Cerebellar nuclear complex (tissue), 1 donor: ENCODE measurements at places on chromosomes 16 and 17.

DNA sequence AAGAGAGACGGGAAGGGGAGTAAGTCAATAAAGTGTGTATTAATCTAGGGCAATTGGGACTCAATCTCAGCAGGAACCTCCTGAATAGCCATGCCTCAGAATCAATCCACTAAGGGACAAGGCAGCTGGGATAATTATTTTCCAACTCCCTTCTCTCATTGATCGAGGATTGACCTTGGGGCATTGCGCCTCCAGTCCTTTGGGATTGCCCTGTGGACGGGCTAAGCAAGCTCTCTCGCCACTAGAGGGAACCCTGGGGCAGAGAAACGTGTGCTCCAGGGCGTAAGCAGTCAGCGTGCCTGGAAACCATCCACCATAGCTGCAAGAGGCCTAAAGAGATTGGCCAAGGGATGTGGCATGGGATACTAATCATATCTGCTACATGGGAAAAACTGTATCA lies 53.9 kb upstream of the ERCC4 start:
- DNase-seq = no peak

- DNase-seq = no peak
These were observed 15.6 kb downstream of the TLE7 start for GRCh38 chr16:71426069-71426879.

DNA sequence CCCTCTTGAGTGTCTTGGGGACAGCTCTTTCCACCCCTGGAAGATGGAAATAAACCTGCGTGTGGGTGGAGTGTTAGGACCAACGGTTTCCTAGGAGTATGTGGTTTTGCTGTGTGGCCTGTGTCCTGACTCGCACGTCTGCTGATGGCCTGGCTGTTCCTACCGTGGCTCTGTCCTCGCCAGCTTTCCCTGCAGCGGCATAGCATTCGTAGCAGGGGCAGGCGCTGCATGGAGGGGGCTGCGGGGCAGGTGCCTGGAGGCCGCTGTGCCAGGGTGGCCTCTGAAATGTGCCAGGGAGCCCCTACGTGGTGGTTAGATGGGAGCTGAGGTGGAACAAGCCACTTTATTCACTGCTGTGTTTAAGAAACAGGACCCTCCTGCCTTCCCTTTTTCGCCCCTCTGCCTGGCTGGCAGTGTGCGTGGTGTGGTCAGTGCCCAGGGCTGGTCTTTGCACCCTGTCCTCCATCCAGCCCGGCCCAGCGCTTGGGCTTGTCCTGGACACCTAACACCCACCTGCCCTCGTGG lies 10.6 kb downstream of the SLC16A3 start:
- DNase-seq = no peak

DNA sequence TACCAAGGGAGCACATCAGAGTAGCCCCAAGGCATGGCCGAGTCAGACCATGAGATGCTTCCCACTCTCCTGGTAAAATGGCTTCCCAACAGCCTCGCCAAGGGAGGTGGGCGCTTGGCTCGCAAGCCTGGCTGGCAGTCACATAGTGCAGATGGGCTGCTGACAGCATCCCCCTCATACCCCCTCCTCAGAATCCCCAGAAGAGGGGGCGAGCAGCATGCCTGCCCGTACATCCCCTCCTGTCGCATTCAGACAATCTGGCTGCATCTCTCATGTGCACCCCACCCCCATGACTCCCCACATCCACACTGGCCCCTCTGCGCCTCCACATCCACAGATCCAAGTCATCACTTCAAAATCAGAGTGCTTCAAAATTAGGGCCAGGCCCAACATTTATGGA lies 54.0 kb upstream of the CES5A start:
- no peak for DNase-seq

DNA sequence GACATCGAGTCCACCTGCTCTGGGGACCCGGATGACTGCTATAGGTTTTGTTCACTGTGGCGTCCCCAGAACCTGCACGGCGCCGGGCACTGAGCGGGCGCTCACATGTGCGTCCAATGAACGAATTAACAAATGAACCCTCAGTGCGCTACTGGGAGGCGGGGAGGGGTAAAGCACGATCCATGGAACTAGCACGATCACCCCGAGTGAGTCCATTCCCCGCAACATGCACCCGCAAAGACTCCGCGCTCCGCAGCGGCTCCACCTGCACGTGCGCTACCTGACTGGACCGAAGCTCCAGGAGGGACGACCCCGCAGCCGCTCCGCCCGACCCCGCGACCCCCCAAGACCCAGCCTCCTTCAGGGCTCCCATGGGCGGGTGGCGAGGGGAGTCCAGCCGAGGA lies 491 bp downstream of the TRAP1 start:
- no peak for DNase-seq
